RCC 7860 (cell line): ENCODE measurements at places on chromosomes 13 and 19.

- DNase-seq: no peak
These were observed 27.1 kb upstream of the CCNA1 start for GRCh38 chr13:36405151-36405550.

DNA sequence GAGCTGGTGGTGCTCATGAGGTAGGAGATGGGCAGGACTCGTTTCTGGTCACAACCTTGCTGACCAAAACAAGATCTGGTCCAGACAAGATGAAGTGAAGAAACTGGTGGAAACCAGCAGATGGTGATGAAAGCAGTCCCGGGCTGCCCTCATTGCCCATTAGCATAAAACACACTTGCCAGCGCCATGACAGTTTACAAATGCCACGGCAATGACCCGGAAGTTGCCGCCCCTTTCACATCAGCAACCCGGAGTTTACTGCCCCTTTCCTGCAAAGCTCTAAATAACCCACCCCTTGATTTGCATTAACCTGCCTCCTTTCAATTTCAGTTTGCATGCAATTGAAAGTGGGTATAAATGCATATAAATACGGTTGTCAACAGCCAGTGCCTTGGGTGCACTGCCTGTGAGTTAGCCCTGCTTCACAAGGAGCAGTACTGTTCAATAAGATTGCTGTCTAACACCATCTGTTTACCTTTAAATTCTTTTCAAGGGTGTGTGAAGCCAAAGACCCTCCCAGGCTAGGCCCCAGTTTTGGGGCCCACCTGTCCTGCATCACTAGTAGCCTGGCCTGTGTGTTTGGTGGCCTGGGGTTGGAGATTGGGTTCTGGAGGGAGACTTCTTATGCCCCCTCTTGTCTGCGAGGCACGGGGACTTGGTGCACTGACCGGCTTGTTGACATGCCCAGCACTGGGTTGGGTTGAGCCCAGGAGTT, 38.8 kb downstream of the CHST8 start:
- DNase-seq: no peak

- no peak for DNase-seq
These were observed 54.5 kb upstream of the GPI start for GRCh38 chr19:34310494-34310981.

- DNase-seq: no peak
These were observed 103.3 kb downstream of the DLEU7 start for GRCh38 chr13:50740052-50740741.

GRCh38 chr13:67464154-67464553, 234.0 kb upstream of the PCDH9 start:
- no peak for DNase-seq

GRCh38 chr19:10461047-10461949, 41.0 kb downstream of the PDE4A start:
- DNase-seq: peak; percentile 84

DNA sequence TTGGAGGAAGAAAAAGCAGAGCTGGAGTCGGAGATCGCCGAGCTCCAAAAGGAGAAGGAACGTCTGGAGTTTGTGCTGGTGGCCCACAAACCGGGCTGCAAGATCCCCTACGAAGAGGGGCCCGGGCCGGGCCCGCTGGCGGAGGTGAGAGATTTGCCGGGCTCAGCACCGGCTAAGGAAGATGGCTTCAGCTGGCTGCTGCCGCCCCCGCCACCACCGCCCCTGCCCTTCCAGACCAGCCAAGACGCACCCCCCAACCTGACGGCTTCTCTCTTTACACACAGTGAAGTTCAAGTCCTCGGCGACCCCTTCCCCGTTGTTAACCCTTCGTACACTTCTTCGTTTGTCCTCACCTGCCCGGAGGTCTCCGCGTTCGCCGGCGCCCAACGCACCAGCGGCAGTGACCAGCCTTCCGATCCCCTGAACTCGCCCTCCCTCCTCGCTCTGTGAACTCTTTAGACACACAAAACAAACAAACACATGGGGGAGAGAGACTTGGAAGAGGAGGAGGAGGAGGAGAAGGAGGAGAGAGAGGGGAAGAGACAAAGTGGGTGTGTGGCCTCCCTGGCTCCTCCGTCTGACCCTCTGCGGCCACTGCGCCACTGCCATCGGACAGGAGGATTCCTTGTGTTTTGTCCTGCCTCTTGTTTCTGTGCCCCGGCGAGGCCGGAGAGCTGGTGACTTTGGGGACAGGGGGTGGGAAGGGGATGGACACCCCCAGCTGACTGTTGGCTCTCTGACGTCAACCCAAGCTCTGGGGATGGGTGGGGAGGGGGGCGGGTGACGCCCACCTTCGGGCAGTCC, 5.0 kb downstream of the FOSB start:
- DNase-seq: no peak

DNA sequence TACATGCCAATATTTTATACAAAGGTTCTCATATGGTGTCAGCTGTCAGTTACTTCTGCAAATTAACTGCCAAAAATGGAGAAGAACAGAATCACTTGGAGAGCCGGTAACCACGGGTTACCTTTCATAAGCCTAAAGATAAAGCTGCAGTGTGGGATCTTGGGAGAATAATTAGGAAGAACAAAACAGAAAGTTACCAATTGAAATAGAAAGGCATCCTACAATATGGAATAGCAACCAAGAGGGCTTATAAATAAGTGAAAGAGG, 74.2 kb downstream of the TSHZ3 start:
- DNase-seq: no peak

DNA sequence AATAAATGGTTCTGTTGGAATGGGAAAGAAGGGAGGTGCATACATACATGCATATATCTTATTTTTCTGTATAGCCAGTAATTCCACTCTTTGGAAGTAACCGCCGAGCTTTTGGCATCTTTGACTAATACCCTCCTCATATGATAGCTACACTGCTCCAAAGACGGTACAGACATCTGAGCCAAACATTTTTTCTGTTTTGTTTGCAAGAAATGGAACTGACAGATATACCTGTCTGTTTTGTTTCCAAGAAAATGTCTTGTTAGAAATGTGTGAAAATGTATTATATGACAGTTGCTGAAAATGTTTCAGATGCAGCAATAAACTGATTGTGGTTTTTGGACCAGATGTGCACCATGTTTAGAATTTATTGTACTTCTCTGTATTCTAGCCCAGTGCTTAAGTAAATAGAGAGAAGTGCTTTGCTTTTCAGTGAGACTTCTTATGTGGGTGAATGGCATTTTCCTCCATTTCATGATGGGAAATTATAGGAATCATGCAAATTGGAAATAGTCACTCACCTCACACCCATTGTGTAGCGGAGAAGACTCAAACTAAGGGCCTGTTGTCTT, 396.9 kb downstream of the KCNRG start:
- DNase-seq: no peak

- peak; percentile 71 for DNase-seq
These were observed 475.4 kb upstream of the ARGLU1 start for GRCh38 chr13:107043021-107043956.

GRCh38 chr19:48186541-48186991, 16.1 kb downstream of the ZSWIM9 start:
- DNase-seq: no peak

DNA sequence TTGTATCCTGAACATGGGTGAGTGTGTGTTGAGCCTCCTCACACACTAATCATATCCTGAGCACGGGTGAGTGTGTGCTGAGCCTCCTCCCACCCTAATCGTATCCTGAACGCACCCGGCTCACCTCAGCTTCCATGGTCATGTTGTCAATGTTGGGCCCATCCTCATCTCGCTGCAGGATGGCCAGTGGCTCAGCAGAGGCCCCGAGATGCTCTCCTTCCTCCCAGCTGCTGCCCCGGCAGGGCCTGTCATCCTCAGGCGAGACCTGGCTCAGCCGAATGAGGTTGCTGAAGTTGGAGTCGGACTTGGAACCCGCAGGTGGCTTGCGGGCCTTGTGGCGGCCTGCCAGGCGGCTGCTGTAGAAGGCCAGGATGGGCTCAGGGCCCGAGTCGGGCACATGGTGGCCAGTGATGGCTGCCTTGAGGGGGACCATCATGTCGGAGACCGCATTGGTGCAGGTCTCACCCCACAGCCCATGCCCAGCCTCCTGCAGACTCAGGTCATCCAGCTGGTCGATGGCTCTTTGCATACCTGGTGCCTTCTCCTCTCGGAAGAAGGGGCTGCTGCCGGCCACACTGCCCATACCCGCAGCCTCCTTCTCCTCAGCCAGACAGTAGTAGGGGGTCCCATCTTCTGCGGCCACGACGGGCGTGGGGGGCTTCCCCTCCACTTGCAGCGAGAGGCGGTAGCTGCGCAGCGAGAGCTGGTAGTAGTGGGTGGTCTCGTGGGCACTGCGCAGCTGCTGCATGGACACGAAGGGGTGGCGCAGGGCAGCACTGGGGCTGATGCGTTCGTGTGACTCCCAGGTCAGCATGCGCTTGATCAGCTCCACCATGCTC, 9.6 kb downstream of the HIPK4 start:
- DNase-seq: no peak

GRCh38 chr13:24152292-24153214, 8.0 kb upstream of the SPATA13 start:
- no peak for DNase-seq

DNA sequence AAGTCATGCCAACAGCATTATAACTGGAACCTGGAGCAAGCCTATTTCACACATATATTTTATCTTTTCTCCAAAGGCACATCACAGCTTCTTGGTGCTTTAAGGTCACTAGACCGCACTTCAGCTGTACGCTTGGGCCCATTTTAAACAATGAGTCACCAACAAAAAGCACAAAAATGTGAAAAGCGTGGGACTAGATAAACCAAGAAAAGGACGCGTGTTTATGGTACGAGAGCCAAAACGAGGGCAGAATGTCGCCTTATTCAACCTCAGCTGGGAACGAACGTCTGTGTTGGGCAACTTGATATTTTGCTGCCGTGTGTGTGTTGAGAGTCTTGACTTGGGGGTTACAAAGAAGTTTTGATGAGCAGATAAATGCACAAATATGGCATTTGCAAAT, 9.2 kb upstream of the EHD2 start:
- no peak for DNase-seq

- no peak for DNase-seq
These were observed 48.3 kb upstream of the RFXAP start for GRCh38 chr13:36770741-36771140.

GRCh38 chr13:100088273-100088643, 635 bp upstream of the PCCA start:
- no peak for DNase-seq

DNA sequence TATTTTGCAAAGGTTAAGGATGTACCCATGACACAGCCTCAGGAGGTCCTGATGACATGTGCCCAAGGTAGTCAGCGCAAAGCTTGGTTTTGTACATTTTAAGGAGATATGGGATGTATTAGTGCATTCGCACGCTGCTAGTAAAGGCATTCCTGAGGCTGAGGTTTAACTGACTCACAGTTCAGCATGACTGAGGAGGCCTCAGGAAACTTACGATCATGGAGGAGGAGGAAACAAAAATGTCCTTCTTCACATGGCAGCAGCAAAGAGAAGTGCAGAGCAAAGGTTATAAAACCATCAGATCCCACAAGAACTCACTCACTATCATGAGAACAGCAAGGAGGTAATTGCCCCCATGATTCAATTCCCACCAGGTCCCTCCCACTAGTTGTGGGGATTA, 1017.4 kb downstream of the EFNB2 start:
- peak; percentile 29 for DNase-seq

DNA sequence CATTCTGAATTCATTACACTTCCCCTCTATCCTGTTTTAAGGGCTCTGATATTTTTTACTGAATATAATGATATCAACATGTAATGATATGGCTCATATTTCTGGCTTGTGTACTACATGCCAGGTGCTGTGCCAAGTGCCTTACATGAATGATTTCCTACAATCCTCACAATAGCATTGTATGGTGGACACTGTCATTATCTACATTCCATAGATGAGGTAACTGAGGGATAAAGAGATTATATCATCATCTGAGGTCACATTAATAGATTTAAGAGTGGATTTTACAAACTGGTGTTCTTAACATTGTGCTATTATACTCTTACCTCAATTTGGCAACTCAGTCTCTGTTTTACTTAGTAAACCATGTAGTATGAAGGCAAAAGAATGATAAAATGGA, 502.0 kb downstream of the LIG4 start:
- DNase-seq: no peak

- DNase-seq: no peak
These were observed 154.0 kb upstream of the TSHZ3 start for GRCh38 chr19:31503211-31503610.

- no peak for DNase-seq
These were observed 21.6 kb downstream of the NLRP4 start for GRCh38 chr19:55857974-55858373.
